H54 (cell line): ENCODE measurements at places on chromosomes 7 and 10.

DNA sequence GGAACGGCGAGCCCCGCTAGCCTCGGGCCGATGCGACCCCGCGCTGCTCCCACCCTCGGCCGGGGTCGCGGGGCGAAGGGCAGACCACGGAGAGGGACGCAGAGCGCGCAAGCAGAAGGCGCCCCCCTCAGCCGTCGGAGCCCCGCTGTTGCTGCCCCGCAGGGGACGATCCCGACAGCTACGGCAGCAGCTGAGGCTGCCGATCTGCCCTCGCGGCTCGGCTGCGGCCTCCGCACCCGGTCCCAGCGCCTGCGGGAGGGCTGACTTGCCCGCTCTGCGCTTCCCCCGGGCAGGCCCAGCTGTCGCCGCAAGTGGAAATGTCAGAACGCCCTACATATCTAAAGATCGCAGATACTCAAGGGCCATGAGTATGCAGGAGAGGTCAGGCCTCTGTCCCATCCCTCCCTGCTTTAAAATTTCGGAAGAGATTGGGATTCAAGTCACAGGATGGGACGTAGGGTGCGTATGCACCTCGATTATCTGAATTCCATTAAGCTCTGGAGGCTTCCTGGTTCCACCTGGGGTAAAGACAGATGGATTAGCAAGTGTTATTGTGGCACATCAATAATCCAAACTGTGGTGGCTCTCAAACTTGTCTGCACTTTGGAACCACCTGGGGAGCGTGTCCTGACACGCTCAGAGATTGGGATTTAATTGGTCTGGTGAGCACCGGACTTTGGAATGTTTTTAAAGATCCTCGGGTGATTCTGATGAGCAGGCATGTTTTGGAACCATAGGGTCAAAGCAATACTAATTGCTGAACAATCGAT lies at the start of gene CRPPA:
Gene CRPPA (minus strand): TSS at position 206 of the 770 bp plus-strand sequence. CDS start 216 bp downstream, outside the sequence.
- peak; percentile 27 for DNase-seq

DNA sequence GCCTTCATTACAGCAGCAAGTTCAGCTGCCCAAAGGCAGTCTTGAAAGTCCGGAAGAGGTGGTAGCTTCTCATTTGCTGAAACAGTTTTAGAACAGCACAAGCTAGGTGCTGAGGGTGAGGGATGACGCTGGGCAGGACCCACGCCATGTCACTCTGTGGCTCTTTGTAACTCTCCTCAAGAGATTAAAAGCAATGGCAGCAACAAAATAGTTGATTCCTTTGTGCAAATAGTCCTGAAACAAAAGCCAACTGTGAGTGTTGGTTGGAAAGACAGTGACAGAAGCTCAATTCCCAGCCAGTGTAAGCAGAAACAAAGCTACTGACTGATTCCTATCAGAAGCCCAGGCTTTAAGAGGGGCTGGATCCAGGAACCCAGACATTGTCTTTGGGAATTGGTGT lies 47.6 kb upstream of the AQP1 start:
- DNase-seq = no peak

DNA sequence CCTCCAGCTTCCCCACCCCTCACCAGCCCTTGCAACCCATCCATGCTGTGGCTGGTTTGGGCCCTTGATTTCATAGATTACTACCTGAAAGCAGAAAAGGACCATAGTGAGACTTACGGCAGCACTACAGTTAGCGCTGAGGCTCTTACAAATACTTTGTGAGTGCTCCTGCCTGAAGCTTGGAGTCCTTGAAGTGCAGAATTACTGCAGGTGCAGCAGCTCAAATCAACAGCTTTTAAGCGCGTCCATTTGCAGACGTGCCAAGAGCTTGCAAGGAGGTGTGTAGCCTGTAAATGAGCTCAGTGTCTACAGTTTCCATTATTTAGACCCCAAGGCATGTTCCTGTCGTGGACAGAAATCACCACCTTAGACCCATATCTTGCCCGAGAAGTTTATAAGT lies 103.0 kb downstream of the CELF2 start:
- no peak for DNase-seq

DNA sequence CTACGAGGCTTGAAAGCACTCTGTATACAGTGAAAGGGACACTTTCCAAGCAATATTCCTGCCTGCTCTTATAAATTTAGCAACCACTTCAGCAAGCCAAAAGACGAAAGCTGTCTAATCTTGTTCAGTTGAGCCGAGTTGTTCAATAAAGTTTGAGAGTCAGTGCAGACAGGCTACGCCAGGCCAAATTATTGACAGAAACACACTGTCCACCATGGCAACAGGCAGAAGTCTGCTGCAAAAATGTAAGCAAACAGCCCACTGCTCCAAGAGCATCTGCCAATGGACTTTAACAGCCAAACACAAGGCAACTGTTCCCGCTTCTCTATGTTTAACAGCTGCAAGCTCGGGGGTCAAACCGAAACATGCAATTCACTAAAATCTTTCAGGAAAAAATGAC lies 85.7 kb downstream of the GLI3 start:
- no peak for DNase-seq

GRCh38 chr10:44333511-44333910 lies 51.4 kb downstream of the CXCL12 start:
- no peak for DNase-seq
